ENCODE measurements at places on chromosomes 1 and 21. TPM values are rescaled to one million over a fixed set of nuclear protein-coding genes. Genes with fewer than 3 reads are reported as not detected.

IQGAP3 gene
- total RNA-seq, result 2.3 TPM

SLAMF8 gene
- total RNA-seq, result 8.0 TPM

- H3K4me3 ChIP-seq, result no peak overlapping the region
- no peaks in the 10 kb centered on the region for H3K27me3 ChIP-seq
- no peaks in the 10 kb centered on the region for H3K36me3 ChIP-seq
- no peaks in the 10 kb centered on the region for H3K4me1 ChIP-seq
Measured at GRCh38 chr1:80056179-80056578, 1049.6 kb upstream of the ADGRL4 start.

CD1B gene
- not detected for total RNA-seq

NPHS2 gene
- not detected for total RNA-seq

DNA sequence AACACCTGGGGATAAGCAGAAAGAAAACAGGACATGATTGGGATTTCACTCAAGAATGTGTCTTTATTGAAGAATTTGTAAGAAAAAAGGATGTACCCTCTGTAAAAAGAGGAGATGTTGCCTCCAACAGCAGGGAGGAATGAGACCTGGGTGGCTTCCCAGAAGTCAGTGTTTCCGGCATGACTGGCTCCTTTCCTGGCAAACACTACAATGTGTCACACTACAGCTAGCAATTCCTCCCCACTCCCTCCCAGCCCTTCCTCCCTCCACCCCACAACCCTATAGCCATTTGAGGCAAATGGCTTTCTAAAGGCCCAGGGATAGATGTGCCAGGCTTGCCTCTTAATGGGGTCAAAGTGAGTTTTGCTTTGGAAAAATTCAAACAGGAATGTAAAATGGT, 11.5 kb upstream of the COL8A2 start:
- no peak for DNase-seq
- no peak overlapping the region for H3K4me3 ChIP-seq
- H3K27me3 ChIP-seq, result no peaks in the 10 kb centered on the region
- H3K4me1 ChIP-seq, result peaks cover 5% of the 10 kb centered on the region
- peak overlapping the region; percentile 84 for H3K27ac ChIP-seq
- no peaks in the 10 kb centered on the region for H3K36me3 ChIP-seq

- H3K36me3 ChIP-seq, result no peaks in the 10 kb centered on the region
- H3K27me3 ChIP-seq, result no peaks in the 10 kb centered on the region
- no peak overlapping the region for H3K27ac ChIP-seq
- H3K4me3 ChIP-seq, result no peak overlapping the region
- no peak for DNase-seq
- H3K4me1 ChIP-seq, result no peaks in the 10 kb centered on the region
Measured at GRCh38 chr1:23593042-23593521, 33.8 kb upstream of the ID3 start.

DNA sequence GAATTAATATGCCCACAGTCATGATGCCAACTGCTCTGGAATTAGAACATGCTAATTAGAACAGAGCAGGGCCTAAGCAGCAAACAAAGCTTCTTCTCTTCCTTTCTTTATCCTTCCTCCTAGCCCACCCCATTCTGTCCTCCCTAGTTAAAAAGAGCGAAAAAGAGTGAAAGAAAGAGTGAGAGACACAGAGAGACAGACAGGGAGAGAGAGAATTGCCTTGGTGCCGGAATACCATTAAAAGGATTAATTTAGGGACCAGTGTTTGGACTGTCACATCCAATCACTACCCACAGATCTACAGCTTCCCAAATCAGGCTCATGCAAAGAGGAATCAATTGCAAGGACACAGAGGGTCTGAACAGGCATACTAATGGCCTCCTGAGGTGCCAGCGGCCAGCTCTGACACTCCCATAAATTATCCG, 7.0 kb downstream of the ERI3 start:
- H3K4me3 ChIP-seq, result no peak overlapping the region
- peaks cover 8% of the 10 kb centered on the region for H3K4me1 ChIP-seq
- no peak for DNase-seq
- no peaks in the 10 kb centered on the region for H3K36me3 ChIP-seq
- no peaks in the 10 kb centered on the region for H3K27me3 ChIP-seq

- no peaks in the 10 kb centered on the region for H3K27me3 ChIP-seq
- no peaks in the 10 kb centered on the region for H3K36me3 ChIP-seq
- no peaks in the 10 kb centered on the region for H3K4me1 ChIP-seq
- H3K4me3 ChIP-seq, result no peak overlapping the region
- no peak overlapping the region for H3K27ac ChIP-seq
- no peak for DNase-seq
Measured at GRCh38 chr21:21162786-21163185, 164.6 kb downstream of the NCAM2 start.

GRCh38 chr1:241390526-241390925, 33.5 kb upstream of the RGS7 start:
- no peaks in the 10 kb centered on the region for H3K4me1 ChIP-seq
- DNase-seq, result no peak
- no peak overlapping the region for H3K4me3 ChIP-seq
- H3K36me3 ChIP-seq, result no peaks in the 10 kb centered on the region
- H3K27ac ChIP-seq, result no peak overlapping the region

LINGO4 gene
- not detected for total RNA-seq

DNA sequence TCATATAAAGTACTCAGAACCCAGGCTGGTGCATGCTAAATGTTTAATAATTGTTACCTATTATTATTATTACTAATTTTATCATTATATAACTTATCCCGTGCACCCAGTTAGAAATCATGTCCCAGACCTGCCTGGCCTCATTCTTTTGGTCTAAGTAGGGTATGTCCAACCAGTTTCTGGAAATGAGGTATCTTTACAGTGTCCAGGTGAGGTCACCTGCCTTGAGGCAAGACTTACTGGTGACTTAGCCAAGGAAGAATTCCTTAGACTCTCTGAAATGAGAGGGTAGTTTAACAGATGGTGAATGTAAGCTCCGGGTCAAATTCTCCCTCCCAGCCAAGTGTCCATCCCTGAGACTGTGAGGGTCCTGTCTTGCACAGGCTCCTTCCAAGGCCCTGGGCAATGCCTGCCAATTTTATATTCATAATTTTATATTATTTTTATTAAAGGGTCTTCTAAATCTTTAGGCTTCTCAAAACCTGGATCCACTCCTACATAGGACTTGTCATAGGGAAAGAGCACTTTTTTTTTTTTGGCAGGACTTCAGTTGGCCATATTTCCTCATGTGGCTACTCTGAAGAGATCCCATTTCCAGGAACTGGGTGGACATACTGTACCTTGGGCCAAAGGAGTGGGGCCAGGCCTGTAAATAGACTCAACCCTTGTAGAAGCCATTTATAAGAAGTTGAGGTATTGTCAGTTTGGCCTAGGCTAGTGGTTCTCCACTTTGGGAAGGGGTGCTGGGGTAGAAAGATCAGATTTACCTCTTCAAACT, 96.7 kb upstream of the KCNA3 start:
- H3K27ac ChIP-seq, result no peak overlapping the region
- no peaks in the 10 kb centered on the region for H3K27me3 ChIP-seq
- H3K4me3 ChIP-seq, result no peak overlapping the region
- no peak for DNase-seq

DNA sequence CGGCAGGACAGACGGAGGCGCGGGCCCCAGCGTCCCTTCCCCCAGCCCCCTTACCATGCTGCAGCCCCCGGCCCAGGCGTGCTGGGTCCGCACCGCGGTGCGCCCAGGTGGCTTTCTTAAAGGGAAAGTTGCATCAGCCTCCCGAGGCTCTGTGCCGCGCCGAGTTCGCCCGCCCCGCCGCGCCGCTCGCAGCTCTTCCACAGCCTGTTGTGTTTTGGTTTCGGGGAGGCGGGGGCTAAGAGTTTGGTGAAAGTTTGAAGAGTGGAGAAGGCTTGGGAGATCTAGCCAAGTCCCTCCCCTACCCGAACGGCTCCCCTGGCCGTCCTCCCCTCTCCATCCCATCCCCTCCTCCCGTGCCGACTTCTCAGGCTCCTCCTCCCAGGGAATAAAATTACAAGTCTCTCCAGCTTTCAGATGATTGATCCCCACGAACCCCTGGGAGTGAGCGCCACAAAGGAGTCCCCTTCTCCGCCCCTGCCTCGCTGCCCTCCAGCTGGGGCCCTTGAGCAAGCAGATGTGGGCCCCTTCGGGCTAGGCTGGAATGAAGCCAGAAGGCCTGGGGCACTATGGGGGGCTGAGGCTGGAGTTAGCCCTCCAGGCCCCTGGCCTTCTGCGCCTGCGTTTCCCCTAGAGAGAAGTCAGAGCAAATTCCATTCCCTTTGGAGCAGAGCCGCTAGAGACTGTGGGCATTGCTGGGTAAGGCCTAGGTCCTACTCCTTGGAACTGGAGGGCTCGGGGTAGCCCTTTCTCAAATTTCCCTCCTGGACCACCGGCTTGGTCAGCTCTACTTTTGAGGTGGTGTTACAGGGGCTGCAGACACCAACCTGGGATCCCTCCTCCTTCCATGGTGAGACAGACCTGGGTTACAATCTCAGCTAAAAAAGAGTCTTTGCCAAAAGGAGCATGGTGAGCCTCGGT, at the start of gene SLC6A9:
SLC6A9 (minus strand) TSS at position 211 of the 918 bp plus-strand sequence. CDS start 7,185 bp downstream, outside the sequence.
- H3K27ac ChIP-seq, result no peak within 1 kb of the TSS
- H3K4me1 ChIP-seq, result no peaks in the 10 kb centered on the region
- peak within 1 kb of the TSS; percentile 79 for H3K4me3 ChIP-seq
- H3K36me3 ChIP-seq, result no peaks in the 10 kb centered on the region

STUM gene
- total RNA-seq, result 2.7 TPM

RASSF5 gene
- 18.2 TPM for total RNA-seq

GRCh38 chr1:83998205-83998497, 781 bp downstream of the TTLL7 start:
- no peaks in the 10 kb centered on the region for H3K27me3 ChIP-seq
- peaks cover 2% of the 10 kb centered on the region for H3K4me1 ChIP-seq
- H3K4me3 ChIP-seq, result peak overlapping the region; percentile 100

- no peaks in the 10 kb centered on the region for H3K36me3 ChIP-seq
- DNase-seq, result no peak
- no peak overlapping the region for H3K4me3 ChIP-seq
- H3K4me1 ChIP-seq, result peaks cover 1% of the 10 kb centered on the region
- H3K27ac ChIP-seq, result no peak overlapping the region
Measured at GRCh38 chr1:212601524-212601923, 7.0 kb upstream of the ATF3 start.

DNA sequence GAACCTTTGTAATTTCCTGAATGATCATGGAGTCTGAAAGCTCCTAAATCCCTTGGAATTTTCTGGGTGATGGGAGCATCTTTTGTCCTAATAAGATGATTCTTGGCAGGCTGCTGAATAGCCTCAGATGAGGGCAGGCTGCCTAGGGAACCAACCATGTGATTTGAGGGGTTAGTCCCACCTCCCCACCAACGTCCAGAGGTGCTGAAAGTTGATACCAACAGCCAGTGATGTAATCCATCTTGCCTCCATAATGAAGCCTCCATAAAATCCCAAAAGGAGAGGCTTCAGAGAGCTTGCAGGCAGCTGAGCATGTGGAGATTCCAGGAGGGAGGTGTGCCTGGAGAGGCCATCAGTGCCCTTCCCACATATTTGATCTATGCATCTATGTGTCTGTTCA, 43.7 kb downstream of the GTF2B start:
- H3K27ac ChIP-seq, result no peak overlapping the region
- H3K4me3 ChIP-seq, result no peak overlapping the region
- no peak for DNase-seq
- H3K36me3 ChIP-seq, result no peaks in the 10 kb centered on the region
- H3K4me1 ChIP-seq, result no peaks in the 10 kb centered on the region
- H3K27me3 ChIP-seq, result no peaks in the 10 kb centered on the region

DNA sequence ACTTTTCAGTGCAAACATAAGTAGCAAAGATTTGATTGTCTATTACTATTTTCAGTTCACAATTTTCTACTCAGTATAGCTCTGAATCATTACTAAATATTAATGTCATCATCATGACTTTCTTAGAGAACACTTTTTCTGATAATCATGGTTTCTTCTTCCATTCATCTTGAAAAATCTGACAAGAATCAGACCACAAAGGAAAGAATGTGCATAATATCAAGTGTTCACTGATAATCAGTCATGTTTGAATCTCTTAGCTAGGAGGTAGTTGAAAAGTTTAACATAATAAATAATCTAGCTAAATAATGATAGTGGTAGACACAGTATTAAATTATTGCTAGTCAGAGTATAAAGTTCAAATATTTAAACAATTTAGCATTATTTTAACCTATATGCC, 133.2 kb downstream of the BRINP3 start:
- H3K27ac ChIP-seq, result no peak overlapping the region
- H3K4me1 ChIP-seq, result no peaks in the 10 kb centered on the region
- no peak for DNase-seq

S100A7A gene
- not detected for total RNA-seq

CNN3 gene
- 463 TPM for total RNA-seq

EDARADD gene
- 0.27 TPM for total RNA-seq

DNA sequence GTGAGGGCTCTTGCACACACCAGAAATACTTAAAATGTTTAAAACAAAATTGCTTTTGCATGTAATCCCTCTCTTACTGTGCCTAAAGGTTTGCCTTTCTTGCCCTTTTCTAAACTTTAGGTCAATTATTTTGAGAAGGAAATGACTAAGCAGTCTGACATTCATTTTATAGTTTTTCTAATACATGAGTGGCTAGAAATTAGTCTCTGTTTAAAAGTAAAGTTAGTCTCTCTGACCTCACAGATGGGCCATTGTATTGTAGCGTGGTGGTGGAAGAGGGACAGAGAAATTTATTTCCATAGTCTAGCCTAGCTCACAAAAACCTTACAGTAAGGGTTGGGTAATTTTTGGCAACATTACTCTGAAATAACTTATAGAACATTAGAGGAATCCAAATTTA, 3.6 kb upstream of the COL11A1 start:
- H3K27ac ChIP-seq, result no peak overlapping the region
- no peaks in the 10 kb centered on the region for H3K4me1 ChIP-seq
- no peak for DNase-seq
- H3K27me3 ChIP-seq, result no peaks in the 10 kb centered on the region

DNA sequence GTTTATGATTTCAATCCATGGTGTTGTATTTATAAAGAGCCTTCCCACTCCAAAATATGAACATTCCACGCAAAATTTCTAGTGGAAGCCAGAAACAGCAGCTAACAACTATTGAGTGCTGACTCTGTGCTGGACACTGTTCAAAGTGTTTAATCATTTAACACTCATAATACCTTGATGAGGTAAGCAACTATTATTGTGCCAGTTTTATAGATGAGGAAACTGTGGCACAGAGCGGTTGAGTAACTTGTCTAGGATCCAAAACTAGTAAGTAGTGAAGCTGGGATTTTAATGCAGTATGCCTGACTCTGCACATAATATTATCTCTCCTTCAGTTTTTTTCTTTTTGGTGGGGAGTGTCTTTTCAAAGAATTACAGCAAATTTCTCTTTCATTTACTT, 228.3 kb downstream of the SLC35F3 start:
- no peak for DNase-seq
- no peak overlapping the region for H3K27ac ChIP-seq
- no peaks in the 10 kb centered on the region for H3K27me3 ChIP-seq

DNA sequence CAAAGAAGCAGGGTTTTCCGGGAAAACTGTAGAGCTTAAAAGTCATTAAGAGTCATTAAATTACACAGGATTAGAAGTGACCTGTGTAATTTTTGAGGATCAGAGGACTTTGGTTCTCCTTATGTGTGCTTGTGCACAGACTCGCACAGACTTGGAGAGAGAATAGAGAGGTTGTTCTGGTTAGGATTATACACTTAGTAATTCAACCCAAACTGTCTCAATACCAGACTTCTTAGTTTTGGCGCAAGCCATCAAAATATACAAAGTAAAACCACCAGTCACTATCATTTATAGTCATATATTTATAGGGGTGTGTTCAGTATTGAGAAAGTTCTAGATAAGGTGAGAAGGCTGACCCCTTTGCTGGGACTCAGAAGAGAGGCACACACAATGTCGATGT, 112.3 kb downstream of the HLX start:
- no peaks in the 10 kb centered on the region for H3K4me1 ChIP-seq
- DNase-seq, result no peak
- no peak overlapping the region for H3K27ac ChIP-seq
- no peak overlapping the region for H3K4me3 ChIP-seq

TNNI3K gene
- 4.2 TPM for total RNA-seq

- H3K4me3 ChIP-seq, result no peak overlapping the region
- H3K27me3 ChIP-seq, result no peaks in the 10 kb centered on the region
- peak; percentile 53 for DNase-seq
- H3K27ac ChIP-seq, result peak overlapping the region; percentile 64
- H3K36me3 ChIP-seq, result no peaks in the 10 kb centered on the region
Measured at GRCh38 chr1:2192031-2192995, 2.3 kb downstream of the FAAP20 start.
